ENCODE measurements at places on chromosomes 12 and 14.
A peak's percentile ranks its signal among the peaks of the same experiment; 100 is the strongest.

GRCh38 chr12:6788972-6789924 lies at the start of gene CD4:
CD4 (plus strand) TSS chr12:6789528; CDS start chr12:6800139, 10,611 bp downstream.
- DNase-seq = no peak

- no peak for DNase-seq
Observed at GRCh38 chr14:37051153-37051552, 121.3 kb downstream of the SLC25A21 start.

DNA sequence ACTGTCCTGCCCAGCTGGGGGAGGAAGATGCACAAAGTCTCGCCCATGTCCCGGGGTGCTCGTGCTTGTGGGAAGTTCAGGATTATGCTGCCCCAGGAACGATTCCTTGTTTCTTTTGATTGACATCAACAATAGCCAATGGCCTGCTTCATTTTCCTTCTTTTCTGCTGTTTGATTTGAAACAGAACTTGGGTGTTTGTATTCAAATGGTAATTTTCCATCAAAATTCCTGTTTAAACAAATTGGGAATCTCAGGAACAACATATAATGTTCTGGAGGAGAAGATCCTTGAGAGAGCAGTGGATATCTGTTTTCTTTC lies 97.4 kb downstream of the ADGRD1 start:
- DNase-seq = no peak

- no peak for DNase-seq
Observed at GRCh38 chr14:33848706-33849454, 102.0 kb downstream of the EGLN3 start.

- DNase-seq = peak; percentile 50
Observed at GRCh38 chr12:42961395-42961794, 371.8 kb upstream of the PRICKLE1 start.

GRCh38 chr12:23424685-23425084 lies 524.8 kb downstream of the SOX5 start:
- DNase-seq = no peak

DNA sequence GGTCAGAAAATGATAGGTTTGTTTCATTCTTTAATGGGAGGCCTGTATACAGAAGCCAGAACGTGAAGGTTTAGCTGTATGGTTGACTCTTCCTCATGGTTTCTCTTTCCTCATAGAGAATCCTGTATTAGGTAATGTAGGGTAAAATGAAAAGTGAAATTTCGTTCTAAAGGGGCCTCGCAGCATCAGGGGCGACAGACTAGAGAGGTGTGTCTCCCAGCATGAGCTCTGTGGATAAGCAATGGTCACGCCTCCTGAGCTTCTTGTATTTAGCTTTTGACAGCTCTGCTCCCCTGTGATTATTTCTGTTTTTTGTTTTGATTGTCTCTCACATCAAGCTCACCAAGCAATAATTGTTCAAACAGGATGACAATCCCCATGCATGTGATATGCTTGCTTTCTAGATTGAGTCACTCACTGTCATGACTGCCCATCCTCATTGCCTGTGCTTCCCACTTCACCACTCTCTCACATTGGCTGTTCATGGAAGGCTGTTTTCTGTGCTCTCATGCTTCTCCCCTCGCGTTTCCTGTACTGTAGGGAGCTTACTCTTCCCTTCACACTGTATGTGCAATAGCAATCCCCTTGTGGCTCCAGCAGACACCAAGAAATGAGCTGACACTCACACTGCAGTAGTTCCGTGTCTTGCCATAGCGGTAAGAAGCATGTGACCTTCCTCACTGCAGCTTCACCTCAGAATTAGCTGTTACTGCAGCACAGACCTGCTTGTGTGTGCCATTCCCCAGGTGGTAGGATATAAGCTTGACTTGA lies 44.0 kb downstream of the RAD52 start:
- DNase-seq = no peak

All from T1000 (cell line).